Jurkat, Clone E6-1 (cell line): ENCODE measurements at places on chromosomes 1 and 21.

DNA sequence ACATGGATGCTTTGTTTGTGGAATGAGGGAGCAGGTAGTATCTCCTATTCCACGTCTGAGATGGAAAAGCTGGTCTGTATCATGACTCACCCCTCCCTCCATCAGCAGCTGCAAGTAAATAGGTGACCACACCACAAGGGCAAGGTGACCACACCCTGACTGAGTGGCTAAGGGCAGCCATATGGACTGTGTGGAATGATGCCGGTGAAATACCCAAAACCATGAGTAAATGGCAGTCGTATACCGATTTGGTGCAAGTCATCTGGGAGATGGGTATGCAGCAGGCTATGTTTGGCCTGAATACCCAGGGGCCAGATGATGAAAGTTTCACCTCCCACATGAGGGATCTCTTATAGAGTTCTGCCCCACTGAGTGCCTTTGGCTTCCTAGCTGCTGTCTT lies 15.8 kb upstream of the UBE2U start:
- no peak for DNase-seq

DNA sequence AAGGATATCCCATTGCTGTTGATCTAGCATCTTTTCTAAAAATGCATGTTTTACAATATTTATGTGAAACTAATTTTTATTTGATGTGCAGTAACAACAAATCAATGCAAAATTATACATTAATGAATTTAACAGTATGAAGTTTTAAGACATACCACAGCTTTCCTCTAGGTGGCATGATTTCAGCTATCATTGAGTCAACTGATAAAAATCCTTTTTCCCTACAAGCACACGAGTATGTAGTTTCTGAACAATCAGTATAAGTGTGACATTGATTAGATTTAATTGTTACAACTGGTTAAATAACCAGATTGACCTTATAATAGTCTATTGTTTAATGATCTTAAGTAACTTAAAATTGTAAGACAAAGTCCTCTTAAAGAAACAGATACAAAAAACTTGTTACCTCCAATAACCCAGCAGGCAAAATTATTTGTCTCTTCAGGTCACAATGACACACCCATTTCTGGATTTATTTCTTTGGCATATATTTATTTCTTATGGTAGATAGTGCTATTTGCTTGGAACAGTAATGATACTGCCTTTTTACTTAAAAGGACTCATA lies 5.8 kb upstream of the TGFB2 start:
- peak; percentile 26 for DNase-seq

DNA sequence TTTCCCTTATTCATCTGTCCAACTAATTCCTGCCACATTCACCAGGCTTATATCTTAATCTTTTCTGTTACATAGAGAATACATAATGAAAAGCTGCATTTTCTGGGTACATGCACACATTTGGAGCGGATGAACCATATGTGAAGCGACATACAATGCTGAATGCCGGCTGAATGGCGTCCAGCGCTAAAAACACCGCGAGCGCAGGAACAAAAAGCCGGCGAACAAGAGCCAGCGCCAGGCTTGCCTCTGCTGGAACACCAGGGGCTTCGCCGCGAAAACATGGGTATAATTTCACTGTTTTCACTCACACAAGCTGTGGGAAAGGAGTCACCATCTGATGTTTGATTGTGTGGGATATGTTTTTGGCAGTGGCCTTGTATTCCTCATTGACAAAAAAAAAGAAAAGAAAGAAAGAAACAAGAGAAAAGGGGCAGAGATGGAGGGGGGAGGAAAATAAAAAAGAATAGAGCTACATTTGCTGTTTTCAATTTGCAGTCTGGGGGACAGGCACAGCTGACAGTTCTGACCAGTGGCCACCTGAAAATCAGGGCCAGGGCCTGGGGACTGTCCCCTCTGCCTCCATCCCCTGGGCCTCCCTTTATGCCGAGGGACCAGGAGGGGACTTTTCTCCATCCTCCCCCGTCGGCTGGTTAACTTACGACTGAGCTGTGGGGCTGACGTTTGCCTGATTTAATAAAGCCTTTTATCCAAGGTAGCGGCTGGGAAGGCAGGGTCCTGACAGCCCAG lies 70.2 kb upstream of the OLIG2 start:
- no peak for DNase-seq

- peak; percentile 58 for DNase-seq
Observed at GRCh38 chr1:29793101-29793546, 556.8 kb downstream of the PTPRU start.

DNA sequence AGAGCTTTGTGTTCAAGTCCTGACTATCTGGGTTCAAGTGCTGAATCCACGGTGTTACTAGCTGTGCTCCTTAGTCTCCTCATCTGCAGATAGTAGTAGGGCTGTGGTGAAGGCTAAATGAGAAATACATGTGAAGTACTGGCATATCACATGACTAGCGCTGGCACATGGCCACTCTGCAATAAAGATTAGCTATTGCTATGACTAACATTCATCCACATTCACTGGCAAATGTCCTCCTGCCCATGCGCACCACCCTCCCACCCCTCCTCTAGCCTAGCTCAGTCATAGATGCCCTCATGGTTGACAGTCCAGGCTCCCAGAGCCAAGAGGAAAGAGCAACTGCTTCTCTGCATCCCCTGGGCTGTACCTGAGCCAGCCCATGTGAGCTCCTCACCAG lies 8.5 kb upstream of the COL8A2 start:
- no peak for DNase-seq

- DNase-seq = no peak
Observed at GRCh38 chr1:58815069-58815685, 31.3 kb upstream of the JUN start.

DNA sequence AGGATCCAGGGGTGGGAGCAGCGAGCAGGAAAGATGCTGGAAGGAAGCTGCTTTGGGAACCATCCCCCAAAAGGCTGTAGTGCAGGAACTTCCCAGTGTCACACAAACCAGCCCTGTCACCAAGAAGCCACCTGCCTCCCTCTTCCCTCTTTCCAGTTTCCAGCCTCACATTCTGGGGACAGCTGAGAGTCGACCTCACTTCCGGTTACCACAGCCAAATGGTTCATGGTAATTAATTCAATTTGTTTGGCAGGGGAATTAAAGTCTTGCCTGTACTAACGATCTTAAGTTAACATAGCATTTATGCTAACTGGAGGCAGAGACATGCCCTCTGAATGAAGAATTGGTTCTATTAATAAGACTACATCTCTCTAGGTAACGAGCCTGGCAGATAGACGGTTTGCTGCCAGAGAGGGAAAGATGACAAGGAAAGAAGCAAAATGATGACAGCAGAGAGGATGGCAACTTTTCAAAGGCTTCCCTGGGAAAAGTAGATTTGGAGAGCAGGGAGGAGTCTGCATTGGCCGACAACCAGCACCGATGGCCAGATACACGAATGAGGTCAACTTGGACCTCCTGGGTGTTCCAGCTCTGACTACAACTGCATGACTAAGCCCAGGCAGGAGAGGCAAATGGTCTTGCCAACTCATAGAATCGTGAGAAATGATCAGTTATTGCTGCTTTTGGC lies 64.1 kb downstream of the TMCO4 start:
- DNase-seq = no peak

DNA sequence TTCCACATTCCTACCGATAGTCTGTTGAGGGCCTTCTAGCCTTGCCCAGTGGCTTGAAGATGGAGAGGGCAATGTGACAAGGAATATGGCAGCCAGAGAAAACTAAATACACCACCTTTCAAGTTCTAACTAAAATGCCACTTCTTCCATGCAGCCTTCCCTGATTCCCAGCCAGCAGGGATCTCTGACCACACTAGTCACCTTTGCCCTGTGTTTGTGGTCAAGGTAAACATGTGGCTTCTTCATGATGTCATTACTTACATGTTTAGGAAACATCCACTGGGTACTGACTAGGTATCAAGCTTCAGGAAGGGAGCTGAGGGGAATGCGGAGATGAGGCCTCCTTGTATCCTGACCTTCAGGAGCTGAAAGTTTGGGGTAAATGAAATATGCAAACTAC lies 21.6 kb downstream of the IFNLR1 start:
- DNase-seq = no peak

DNA sequence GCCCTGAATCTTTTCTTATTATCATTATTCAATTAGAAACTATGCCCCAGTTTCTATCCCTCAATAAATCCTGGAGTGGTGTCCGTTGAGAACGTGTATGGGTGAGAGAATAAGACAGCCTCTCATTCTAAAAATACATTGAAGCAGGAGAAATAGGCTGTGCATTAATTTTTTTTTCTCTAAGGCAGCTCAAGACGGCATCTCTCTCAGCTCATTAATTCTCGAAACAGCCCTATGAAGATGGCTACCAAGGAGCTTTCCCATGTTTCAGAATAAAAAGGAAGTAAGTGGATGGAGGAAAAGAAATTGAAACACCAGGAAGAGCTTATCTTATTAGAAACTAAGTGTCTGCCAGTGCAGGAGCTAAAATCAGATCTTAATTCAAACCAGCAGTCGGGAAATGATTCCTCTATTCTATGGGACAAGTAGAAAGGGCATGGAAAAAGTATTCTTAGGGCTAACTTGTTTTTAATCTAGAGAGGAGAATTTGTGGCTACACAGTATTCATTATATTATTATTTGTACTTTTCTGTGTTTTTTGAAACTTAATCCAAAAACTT lies 347.1 kb upstream of the PLD5 start:
- no peak for DNase-seq

- no peak for DNase-seq
Observed at GRCh38 chr1:218284377-218284916, 646 bp upstream of the RRP15 start.

DNA sequence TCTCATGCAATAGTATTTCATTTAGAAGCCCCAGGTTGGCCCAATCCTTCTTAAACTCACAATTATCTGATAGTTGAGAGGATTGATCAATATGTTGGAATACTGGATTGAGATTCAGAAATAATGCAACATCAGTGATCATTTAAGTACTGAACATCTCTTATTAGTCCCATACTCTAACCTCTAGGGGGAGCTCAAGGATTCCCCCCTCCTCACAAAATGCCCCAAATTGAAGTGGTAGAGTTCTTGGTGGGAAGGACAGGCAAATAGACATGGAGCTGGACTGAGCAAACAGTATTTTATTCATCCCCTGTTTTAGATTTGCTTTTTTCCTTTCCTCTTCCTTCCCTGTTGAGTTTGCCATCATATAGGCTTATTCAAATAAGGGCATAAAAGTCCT lies 62.8 kb downstream of the NGF start:
- peak; percentile 51 for DNase-seq
